ENCODE measurements at places on chromosomes 6 and 20.

GRCh38 chr6:147441751-147442150 is 66.7 kb upstream of the SAMD5 start:
- no peak for DNase-seq

- no peak for DNase-seq
Measured at GRCh38 chr20:41903586-41903985, 285.4 kb upstream of the CHD6 start.

- no peak for DNase-seq
Measured at GRCh38 chr6:109023356-109023925, 71.2 kb downstream of the SESN1 start.

DNA sequence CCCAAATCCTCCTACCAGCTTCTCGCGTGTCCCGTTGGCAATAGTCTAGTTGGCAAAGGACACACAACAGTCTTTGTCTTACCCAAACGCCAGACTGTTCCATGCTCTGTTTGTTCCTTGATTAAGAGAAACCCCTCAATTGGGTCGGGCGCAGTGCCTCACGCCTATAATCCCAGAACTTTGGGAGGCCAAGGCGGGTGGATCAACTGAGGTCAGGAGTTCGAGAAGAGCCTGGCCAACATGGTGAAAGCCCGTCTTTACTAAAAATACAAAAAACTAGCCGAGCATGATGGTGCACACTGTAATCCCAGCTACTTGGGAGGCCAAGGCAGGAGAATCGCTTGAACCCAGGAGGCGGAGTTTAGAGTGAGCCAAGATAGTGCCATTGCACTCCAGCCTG is 153.7 kb downstream of the GRM4 start:
- no peak for DNase-seq

- no peak for DNase-seq
Measured at GRCh38 chr20:34654207-34654744, 22.6 kb downstream of the PIGU start.

DNA sequence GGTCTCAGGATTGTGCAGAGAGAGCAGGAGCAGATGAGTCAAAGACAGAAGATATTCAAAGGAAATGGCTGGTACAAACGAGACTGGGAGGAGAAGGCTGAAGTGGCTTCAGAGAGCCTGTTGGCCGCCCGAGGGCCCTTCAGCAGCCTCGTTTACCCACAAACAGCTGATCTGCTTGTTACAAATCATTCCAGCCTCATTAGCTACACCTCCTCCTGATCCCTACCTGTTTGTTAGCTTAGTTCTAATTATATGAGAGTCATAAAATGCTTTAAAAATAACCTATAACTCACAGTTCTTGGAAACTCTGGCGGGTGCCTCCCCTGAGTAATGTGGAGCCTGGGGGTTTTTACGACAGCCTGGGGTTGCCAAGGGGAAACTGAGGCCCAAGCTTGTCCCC is 12.6 kb downstream of the GLP1R start:
- DNase-seq = no peak

DNA sequence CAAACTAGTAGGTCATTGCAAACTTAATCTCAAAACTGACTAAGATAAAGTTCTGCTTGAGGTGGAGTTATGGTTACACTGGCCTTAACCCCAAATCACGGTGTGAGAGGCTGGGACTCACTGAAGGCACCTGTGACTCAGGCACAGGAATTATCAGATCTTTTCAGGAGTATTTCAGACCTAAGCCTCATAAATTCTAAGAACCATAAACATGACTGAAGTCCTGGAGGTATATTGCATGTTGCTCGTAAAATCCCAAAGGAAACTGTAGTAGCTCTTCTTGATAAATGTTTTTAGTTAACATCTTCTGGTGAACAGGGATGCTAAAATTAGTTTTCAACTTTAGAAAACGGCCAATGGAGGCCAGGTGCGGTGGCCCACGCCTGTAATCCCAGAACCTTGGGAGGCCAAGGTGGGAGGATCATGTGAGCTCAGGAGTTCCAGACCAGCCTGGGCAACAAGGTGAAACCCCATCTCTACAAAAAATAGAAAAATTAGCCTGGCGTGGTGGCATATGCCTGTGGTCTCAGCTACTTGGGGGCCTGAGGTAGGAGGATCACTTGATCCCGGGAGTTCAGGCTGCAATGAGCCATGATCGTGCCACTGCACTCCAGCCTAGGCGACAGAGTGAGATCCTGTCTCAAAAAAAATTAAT is 36.5 kb downstream of the DZANK1 start:
- DNase-seq = no peak

DNA sequence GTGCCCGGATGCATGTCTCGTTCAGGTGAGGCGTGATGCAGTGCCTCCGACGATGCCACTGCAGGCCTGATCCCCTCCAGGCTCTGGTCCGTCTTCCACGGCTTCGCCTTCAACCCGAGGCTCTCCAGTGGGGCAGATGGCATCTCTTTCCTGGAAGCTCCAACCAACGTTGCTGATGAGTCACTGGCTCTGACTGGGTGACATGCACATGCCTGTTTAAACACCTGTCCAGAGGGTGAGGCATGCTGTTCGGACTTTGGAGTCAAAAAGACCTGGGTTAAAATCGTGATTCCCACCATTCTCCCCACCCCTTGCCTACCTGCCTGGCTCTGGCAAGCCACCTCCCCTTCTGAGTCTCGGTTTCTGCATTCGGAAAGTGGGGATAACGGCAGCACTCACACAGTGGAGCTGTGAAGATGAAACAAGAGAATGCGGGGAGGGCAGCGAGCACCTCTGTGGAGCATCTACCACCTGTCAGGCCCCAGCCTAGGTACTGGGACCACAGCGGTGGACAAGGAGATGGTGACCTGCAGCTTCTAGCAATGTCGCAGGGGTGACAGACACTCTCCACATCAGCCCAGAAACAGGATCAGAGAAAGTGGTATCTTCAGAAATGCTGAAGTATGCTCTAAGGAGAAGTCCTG is 8.5 kb upstream of the EDN3 start:
- no peak for DNase-seq
